ENCODE measurements at places on chromosomes 1 and 21.

DNA sequence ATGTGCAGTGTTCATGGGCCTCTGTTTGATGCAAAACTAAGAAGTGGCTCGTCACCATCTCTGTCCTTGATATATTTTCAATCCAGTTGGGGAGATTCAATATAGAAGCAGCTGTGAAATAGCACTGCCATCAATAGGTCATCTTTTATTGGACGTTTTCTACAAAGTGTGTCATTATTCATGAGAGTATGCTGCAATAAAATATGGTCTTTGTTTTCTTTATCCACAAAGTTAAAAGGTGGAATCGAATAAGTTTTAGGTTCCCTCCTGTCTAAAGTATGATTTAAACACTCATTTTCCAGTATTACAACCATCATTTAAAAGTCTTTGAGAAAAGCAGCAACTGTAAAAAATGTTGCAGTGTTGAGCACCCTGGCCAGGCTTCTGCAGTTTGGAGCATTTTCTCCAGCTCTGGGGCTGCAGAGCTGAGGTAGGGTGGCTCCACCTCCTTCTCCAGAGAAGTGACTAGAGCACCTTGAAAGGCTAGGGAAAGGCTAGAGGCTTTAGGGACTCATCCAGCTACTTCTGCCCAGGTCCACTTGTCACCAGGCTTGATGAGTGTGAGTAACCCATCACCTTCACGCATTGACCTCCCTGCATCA, 56.5 kb upstream of the DNAH14 start:
- no peak for DNase-seq

GRCh38 chr1:203271018-203271743, 34.1 kb upstream of the BTG2 start:
- peak; percentile 50 for DNase-seq

DNA sequence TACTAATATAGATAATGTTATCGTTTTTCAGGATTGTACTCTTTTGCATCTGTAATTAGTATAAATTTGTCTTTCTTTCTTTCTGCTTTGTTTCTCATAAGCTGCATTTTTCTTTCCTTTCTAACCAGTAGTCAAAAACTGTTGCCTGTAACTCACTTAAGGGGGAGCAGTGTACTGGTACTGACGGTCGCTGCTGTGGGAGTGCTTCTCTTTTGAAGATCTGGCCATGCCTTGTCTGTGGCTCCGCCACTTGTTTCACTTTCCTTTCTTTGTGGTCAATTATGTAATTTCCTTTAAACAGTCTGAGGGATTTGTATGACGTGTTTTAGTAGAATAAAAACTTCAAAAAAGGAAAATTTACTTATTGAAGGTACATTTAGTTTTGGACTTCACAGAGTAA, 37.0 kb downstream of the MIA3 start:
- peak; percentile 47 for DNase-seq

DNA sequence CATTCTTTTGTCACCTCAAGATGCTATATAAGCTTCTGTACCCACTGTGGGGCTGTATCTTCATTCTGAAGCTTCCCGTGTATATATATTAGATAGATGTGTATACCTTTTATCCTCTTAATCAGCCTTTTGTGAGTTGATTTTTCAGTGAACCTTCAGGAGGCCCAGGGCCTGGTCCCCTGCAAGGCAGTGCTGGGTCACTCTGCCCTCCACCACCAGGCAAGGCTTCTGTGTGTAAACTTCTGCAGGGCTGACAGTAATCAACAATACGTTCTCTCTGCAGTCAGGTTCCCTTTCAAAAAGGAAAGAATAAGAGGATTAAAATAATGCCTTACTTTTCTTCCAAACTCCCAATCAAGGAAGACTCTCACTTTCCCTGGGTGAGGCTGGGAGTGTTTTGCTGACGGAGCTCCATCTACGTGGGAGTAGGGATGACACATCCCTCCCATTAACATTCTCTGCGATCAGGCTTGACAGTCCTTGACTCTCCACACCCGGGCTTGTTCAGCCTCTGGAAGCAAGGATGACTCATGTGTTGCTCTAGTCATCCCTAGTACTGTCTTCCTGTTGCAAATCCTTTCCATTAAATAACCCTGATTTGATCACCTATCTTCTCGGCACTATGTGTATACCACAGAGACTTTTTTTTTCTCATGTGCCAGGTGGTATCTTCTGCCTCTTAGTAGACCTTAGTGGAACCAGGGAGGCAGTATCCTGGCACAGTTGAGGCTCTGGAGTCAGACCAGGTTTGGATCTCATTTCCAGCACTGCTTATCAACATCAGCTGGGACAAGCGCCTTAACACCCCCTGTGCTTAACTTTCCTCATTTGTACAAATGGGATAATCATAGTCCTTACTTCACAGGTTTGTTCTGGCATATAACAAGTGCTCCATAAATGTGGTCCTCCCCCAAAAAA, 70.3 kb upstream of the KCNK1 start:
- DNase-seq = no peak

- no peak for DNase-seq
Observed at GRCh38 chr1:202237052-202237451, 43.5 kb downstream of the LGR6 start.

DNA sequence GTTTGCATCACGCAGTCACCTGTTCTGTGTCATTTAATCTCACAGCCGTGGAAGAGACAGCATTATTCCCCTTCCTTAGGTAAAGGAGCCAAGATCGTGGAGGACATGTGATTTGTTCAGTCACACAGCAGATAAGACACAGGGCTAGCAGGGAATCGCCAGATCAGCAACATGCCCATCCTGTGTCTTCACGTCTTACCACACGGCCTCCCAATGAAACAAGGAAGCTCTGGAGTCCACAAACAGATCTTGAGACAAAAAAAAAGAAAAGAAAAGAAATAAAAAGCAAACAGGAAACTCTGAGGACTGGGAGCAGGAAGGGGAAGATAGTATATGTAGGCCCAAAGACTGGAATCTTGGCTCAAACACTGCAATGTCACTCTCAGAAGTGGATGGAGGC, 155.3 kb downstream of the ADSS2 start:
- DNase-seq = no peak

DNA sequence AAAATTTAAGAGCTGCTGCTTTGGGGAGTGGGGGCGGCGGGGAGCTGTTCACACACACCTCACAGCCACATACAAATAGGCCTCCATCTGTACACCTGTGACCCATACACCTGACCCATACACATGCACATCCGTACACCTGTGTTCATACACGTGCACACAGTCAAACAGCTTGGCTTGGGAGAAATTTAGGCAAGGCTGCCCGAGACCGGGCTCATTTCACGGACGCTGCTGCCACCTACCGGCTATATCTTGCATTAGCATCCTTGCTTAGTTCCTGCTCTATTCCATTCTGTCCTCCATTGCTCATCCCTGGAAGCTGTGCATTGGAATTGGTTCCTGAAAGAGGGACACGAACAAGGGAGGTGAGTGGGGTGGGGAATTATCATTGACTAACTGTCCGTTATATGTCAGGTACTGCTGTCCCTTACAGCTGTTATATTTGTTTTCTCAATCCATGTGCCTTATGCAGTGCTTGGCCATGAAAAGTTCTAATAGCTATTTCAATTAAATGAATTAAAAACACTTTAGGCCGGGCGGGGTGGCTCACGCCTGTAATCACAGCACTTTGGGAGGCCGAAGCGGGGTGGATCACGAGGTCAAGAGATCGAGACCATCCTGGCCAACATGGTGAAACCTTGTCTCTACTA, 37.1 kb upstream of the EPB41 start:
- DNase-seq = peak; percentile 51

DNA sequence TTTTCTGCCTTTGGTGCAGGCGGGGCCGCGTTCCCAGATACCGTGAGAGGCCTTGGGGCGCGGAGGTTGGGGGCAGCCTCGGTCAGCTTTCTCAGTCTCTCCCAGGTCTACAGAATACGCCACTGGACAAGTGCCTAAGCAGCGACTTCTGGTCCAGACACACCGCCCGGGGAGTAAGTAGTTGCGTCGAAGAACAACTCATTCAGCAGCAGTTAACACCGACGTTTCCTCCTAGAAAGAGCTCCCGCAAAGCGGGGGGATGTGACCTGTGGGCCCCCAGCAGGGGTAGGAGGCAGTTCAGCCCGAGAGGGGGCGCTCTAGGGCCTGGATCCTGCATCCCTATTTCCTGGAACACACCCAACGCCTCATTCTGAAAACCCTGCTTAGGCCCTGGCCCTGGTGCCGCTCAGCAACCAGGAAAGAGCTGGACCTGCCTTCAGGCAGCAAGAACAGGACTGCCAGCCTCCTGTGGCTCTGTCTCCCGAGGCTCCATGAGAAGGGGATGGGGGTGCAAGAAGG, 6.5 kb upstream of the BARHL2 start:
- no peak for DNase-seq

DNA sequence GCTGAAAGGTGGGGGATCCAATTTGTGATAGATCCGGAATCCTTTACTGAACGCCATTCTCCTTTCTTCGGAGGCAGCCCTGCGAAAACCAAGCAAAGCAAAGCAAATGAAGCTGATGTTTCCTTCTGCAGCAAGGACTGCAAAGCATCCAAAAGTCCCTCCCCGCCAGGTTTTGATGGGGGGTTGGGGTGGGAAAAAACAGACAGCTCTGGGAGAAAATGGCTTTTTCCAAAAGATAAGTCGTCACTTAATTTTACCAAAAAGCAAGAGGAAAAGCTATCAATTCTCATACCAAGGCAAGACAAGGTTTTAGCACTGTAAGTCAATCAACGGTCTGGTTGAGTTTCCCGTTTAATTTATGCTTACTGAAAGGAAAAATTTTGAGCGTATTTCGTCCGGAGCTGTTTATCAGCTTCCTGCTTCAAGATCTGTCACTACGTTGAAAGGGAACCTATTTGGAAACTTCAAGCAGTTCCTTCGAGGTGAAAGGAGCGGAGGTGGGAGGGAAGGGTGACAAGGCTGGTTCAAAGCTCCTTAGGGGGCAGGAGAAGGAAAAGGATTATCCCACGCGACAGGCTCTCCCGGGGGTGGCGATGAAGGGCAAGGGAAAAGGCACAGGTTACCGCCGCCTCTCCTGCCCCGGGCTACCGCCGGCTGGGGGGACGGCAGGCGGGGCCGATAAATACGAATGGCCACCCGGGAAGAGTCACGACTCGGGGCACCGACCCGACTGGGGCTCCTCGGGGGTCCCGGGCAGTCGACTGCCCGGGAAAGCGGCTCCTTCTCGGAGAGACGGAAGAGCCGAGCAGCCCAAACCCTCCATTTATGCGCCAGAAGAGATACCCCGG, 750 bp downstream of the SYNJ1 start:
- DNase-seq = no peak

DNA sequence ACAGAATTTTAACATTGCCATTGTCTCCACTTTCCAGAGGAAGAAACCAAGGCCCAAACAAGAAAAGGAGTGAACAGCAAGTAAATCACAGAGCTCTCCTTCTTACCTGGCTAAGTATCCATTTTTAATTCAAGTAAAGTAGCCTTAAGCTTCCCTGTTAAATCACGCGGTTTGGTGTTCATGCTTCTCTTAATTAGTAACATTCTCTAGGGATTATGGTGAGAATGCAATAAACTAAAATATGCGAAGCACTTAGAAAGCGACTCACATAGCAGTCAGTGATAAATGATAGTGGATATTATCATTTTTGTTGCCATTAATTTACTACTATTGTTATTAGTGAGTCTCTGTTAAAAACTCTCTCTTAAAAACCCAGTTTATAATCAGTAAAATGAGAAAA, 630.5 kb upstream of the TMPRSS15 start:
- no peak for DNase-seq

GRCh38 chr1:25195835-25196234, 36.5 kb downstream of the SYF2 start:
- DNase-seq = no peak

GRCh38 chr1:119438761-119439160, 23.8 kb downstream of the HSD3B2 start:
- DNase-seq = no peak

DNA sequence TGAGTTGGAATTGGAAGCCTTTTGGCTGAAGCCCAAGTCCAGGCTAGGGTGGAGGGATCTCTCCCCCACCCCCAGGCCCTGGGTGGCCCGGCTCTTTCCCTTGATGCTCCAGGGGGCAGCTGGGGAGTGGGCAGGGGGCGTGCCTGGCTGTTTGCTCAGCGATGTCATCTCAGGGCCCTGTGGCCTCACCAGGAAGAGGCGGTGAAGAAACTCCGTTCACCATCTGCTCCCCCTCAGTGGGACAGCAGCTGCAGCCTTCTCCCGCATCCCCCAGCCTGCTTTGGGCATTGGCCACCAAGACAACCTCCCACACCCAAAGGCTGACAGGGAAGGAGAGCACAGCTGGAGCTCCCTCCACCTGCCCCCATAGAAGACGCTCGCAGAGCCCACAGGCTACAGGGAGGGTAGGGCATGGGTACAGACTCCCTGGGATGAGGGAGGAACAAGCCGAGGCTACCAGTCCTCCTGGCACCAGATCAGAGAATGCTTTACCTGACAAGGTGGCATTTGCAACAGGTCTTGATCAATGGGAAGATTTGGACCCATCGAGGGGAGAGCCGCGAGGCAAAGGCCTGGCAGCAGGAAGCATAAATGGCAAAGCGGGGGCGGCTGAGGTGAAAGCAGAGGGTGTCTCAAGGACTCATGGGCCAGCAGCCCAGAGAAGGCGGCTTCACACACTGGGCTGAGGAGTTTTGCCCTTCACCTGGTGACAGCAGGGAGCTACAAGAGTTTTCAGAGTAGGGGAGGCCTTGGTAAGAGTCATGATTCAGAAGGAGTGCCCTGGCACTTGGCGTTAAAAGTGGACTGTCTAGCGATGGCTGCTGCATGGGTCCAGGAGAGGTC, 6.5 kb upstream of the GUCA2A start:
- DNase-seq = no peak

GRCh38 chr1:24009406-24009805, 29.3 kb upstream of the SRSF10 start:
- no peak for DNase-seq

- DNase-seq = no peak
Observed at GRCh38 chr1:17653728-17654351, 101.3 kb upstream of the ACTL8 start.

GRCh38 chr1:84827976-84828375, 65.0 kb downstream of the LPAR3 start:
- no peak for DNase-seq

- DNase-seq = peak; percentile 23
Observed at GRCh38 chr1:52842643-52843310, at the start of gene ZYG11A. ZYG11A (plus strand) TSS chr1:52842760; CDS start chr1:52842884, 124 bp downstream.

DNA sequence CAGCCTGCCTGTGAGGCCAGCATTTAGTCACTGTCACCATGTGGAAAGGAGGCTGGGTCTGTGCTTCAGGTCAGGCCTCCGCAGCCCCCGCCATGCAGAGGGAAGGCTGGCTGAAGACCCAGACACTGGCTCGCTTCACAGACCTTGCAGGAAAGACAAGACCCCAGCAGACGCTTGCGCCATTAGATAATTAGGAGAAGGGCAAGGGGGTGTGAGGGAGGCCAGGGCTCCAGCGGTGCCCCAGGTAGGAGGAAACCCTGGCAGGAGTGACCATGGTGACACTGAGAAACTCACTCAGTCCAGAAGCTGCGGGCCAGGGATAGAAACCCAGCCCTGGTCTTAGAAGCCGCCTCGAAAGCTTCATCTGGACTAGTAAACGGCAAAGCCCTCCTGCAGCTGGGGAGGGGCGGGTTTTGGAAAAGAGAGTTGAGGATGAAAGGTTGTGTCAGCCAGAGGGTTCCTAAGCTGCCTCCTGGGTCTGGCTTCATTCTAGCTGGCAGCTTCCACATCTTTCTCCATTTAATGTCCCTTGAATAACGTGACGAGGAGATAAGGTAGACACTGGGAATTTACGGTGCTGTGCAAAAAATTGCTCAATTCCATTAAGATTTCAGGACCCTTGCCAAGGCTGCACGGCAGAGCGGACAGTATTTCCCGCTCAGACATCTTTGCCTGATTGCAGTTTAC, 294.1 kb upstream of the VAMP3 start:
- DNase-seq = no peak

Measured in activated CD4-positive, CD25-positive, alpha-beta regulatory T cell treated with anti-CD3 and anti-CD28 coated beads, Interleukin-2, amount 50 U/mL, for 16 hours (primary cell).